ENCODE measurements at places on chromosomes 2 and 18.

DNA sequence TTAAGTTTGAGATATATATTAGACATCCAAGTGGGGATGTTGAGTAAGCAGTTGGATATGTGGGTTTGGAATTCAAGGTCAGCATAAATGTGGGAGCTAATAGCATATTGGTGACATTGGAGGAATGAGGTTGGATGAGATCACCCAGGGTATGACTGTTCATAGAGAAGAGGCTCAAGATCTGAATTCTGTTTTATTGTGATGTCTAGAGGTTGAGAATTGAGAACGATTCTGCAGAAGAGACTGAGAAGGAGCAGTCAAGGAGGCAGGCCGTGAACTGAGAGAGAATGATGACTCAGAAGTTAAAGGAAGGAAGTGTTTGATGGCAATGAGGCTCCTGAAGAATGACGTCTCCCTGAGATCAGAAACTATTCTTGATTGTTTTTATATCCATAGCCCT, 5.9 kb downstream of the SERPINB11 start:
- DNase-seq, result no peak

- DNase-seq, result no peak
Measured at GRCh38 chr2:223618172-223619035, 16.2 kb upstream of the SCG2 start.

- DNase-seq, result no peak
Measured at GRCh38 chr18:26901020-26901419, 35.5 kb upstream of the AQP4 start.

GRCh38 chr2:98868548-98869271, 67.3 kb downstream of the CRACDL start:
- peak; percentile 80 for DNase-seq

DNA sequence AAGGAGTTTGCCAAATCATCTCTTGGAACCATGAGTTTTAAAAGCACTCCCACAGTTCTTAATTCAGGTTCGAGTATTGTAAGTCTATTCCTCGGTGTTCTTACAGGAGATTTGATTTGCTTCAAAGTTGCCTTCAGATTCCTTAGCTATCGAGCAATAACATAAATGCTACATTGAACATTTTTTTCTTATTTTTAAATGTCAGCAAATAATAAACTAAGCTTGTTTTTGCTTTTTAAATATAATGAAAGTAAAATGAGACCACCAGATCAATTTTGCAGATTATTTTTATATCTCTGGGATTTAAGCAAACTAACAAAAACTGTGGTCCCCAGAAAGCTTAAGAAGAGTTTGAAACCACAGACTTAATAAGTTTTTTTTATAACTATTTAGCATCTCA, 195.5 kb downstream of the LNPK start:
- no peak for DNase-seq

GRCh38 chr2:211103989-211104388, 547.6 kb downstream of the CPS1 start:
- DNase-seq, result no peak

DNA sequence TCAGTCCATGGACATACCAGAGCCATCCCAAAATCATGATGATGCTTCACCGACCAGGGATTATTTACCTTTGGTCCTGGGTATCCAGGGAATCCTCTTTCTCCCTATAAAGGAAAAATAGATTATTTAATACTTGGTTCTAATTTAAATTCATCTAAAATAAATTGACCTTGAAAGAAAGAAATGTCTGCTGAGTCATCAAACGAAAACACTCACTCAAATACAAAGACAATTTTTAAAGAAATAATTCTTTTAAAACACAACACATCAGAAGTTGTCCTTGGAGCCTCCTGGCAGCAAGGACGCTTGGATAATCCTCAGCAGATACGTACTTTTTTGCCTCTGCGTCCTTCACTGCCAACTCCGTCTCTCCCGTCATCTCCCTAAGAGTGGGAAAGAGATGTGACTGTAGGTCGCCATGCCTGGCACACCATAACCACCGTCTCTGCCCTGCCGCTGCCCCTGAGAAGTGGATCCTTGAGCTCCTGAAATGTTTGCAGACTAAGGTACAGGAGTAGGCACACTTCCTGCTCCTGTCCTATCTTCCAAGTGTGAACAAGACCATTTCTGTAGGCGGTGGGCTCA, 65.6 kb downstream of the COL6A3 start:
- DNase-seq, result no peak

GRCh38 chr2:160224060-160224459, 24.0 kb upstream of the ITGB6 start:
- DNase-seq, result peak; percentile 69

- no peak for DNase-seq
Measured at GRCh38 chr2:64354857-64355680, 98.9 kb upstream of the LGALSL start.

DNA sequence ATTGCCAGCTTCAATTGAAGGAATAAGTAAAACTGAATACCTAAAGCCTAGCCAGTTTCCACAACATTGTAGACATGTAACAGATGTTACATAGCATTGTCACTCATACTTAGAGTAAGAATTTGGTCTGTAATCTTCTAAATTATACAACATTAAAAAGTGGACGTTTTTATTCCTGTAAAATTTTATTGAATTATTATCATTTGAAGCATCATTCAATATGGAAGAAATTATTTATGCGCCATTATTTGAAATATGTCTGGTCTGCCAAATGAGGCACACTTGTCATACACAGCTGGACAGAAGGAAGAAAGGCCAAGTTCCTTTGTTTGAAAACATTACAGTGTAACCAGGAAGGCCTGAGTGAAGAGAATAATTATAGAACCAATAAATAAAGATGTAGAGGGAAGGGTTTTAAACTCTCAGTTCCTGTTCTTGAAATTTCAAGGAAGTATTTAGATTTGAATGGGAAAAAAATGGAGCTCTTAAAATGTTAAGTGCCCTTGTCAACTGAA, 575.5 kb downstream of the LRRTM4 start:
- DNase-seq, result no peak

- DNase-seq, result no peak
Measured at GRCh38 chr18:35041815-35042387, 688 bp downstream of the MAPRE2 start.

- no peak for DNase-seq
Measured at GRCh38 chr2:112001942-112002341, 53.1 kb upstream of the TMEM87B start.

DNA sequence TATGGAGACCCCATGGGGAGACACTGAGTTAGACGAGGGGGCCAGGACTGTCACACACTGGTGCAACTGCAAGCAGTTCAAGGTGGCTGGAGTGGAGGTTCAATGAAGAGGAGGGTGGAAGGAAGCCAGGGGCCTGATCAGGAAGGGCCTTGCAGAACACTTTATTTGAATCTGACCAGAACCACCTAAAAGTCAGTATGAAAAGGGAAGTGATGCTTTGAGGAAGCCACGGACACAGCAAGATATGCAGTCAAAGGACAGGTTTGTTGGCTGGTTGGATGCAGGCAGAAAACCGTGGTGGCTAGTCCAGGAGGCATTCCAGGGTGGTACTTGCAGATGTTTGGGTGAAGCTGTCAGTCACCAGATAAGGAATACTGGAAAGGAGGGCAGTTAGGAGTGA, 3.5 kb upstream of the FAM124B start:
- DNase-seq, result no peak

- DNase-seq, result no peak
Measured at GRCh38 chr2:178330175-178331017, 120.6 kb downstream of the PRKRA start.

- DNase-seq, result no peak
Measured at GRCh38 chr18:56935434-56936040, 211.3 kb upstream of the BOD1L2 start.

- no peak for DNase-seq
Measured at GRCh38 chr2:202444000-202444399, 67.9 kb downstream of the BMPR2 start.

DNA sequence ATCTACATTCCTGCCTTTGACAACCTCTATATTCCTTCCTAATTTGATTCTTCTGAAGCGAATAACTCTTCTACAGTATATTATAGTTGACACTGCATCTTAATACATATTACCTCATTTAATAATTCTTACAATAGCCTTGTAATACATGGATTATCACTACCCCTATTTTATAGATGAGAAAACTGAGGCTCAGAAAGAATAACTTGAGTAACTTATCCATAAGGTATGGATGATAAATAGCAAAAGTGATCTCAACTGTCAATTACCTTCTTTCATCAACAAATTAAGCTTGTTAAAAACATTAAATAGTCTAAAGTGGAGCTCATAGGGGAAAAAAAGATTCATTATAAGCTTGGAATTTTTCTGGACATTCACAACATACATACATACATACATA, 4.6 kb downstream of the VPS54 start:
- DNase-seq, result no peak

DNA sequence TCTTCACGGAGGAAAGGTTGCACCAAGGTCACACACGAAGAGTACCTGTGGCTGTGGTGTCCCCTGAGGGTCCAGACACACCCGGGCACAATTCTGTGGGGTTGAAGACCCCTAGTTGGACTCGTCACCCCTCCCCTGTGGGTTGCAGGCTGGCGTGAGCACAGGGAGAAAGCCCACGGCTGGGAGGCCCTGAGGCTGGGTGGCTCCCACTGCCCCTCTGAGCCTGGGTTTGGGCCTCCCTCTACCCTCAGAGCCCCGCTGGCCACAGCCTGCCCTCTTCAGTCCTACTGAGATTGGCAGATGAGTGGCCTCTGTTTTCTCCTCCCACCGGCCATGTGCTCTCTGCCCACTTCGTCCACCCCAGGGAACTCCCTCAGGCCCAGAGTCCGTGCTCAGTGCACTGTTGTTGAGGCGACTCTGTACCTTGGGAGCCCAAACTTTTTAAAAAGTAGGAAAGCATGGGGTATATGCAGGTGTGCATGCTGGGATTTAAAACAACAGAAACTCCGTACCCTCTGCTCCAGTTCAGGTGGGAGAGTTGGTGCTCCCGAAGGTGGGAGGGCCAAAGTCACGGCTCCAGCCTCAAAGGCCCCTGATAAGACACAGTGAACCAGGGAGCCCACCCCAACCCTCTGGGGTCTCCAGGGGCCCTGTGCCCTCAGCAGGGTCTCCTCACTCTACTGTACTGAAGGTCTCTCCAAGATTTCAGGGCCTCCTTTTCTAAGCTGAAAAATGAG, 19.1 kb downstream of the RAMP1 start:
- DNase-seq, result no peak

DNA sequence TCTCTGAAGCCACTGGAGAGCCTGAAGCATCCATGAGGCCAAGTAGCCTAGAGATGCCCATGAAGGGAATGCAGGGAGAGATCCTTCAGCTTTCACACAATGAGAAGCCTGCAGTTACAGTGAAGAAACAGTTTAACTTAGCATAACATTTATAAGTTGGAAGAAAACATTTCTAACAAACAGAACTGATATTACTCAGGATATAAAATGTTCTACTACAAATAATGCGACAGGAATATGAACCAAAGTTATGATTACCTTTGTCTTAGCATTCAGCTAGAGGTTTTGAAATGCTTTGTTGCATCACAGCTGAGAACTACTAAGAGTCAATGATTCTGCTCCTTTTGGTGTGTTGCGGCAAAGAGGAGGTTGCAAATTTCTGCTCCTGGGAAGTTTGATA, 6.9 kb upstream of the KYNU start:
- DNase-seq, result peak; percentile 31

DNA sequence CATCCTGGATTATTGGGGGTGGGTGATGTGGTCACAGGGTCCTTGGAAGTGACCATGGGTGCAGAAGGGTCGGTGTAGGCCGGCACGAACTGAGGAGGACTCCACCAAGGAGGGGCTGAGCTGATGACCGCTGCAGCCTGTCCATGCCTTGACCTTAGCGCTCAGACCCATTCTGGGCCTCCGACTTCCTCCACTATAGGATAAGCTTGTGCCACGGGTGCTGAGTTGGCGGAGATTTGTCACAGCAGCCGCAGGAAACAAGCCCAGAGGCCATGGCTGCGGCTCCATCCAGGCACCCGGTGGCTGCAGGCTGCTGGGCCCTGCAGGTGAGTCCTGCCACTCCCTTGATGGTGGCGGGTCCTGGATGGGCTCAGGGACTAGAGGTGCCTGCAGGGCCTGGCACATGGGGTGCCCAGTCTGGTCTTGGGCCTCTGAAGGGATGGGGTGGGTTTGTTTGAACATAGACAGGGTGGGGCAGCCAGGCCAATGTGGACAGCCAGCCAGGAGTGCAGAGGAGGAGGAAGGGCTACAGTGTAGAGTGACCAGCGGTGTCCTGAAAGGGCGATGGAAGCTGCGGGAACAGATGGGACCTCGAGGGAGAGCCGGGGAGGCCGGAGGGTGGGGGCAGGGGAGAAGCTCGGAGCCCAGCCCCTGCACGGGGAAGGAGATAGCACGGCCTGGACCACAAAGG, 84.8 kb downstream of the SEPTIN10 start:
- DNase-seq, result no peak

DNA sequence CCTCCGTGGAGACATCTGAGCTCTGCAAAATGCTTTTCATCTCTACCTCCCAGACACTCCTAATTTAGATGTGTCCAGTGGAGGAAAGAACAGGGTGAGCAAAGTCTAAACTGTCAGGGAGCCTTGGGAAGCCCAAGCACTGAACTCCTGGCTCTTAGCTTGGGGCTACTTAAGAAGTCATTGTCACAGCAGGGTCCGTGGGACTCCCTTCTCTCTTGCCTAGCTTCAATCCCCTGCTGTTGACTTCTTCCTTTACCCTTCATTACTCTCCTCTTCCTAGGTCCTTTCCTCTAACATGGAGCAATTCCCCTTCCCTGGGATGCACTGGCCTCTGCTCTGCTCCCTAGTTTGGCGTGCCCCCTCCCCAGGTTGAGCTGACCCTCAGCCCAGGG, 3.4 kb downstream of the OSR1 start:
- DNase-seq, result no peak

DNA sequence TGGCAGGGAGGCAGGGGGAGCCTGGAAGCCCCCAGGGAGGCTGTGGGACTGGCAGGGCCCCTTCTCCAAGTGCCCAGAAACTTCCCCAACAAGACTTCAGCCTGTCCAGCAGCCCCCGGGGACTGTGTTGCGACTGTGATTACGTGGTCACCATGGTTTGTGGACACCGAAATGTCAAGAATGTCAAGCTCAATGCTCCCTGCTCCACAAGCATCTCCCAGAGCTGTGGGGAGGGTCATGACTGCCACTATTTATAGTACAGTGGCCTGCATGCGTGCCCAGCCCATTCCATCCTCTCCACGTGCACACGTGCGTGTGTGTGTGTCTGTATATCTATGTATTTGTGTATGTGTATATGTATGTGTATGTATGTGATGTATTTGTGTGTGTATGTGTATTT, 93.8 kb upstream of the MBOAT2 start:
- no peak for DNase-seq

DNA sequence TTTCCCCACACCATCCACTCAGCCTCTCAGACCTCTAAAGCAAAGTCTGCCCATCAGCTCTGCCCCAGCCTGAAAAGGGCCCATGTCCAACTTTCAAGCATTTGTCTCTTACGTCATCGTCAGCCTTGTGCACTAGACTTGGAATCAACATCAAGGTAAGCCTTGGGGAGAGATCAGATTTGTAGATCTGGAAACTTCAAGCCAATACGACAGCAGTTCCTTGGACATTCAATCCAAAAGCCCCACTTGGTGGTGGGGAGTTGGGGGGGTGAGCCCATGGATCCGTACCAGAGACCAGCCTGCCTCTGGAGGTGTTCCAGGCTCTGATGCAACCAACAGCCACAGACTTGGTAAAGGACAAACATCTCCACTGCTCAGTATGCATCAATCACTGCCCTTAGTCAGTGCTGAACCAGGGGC, 206.8 kb upstream of the MEIS1 start:
- no peak for DNase-seq

GRCh38 chr18:49988733-49989132, 175.4 kb upstream of the ACAA2 start:
- DNase-seq, result no peak

GRCh38 chr2:200705305-200706041, 106.2 kb upstream of the BZW1 start:
- DNase-seq, result peak; percentile 30

GRCh38 chr18:36786686-36787085, 42.1 kb downstream of the TPGS2 start:
- peak; percentile 42 for DNase-seq

Measured in HepG2 (cell line).